Left renal cortex interstitium (tissue), 4 donors: ENCODE measurements at places on chromosomes 16 and 17.

DNA sequence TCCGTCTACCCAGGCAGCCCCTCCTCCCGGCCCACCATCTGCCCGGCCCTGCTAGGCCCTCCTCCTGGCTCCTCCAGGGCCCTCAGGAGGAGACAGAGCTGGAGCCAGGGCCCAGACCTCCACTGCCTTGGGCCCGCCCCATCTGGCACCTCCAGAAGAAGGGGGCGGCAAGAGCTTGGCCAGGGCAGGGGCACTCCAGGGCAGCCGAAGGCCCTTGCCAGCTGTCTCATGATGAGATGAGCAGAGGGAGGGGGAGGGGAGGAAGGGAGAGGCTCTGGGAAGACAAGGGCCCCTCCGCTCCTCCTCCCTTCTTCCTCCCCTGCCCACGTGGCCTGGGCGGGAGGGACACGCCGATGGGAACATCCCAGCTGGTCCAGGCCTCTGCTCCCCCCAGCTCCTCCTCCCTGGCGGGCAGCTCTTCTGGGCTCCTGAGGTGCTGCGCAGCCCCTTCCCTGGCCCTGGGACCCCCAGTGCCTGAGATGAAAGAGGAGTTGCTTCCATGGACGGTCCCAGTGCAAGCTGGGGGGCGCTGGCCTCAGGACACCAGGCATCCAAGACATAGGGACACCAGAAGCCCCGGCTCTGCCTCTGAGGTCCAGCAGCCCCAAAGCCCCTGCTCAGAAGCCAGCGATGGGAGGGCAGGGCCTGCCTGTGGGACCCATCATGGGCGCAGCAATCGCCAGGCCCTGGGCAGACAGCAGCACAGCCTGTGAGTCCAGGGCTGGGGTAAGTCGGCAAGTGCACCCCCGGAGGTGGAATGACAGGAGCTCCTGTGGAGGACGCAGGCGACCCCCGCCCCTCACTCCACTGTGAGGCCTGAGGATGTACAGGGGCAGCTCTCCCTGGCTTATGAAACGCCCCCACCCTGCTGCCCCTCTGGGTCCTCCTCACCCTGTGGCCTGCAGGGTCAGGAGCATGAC, 23.6 kb upstream of the ENPP7 start:
- DNase-seq, result peak; percentile 34

GRCh38 chr16:87165151-87165550, 152.0 kb downstream of the C16orf95 start:
- no peak for DNase-seq

DNA sequence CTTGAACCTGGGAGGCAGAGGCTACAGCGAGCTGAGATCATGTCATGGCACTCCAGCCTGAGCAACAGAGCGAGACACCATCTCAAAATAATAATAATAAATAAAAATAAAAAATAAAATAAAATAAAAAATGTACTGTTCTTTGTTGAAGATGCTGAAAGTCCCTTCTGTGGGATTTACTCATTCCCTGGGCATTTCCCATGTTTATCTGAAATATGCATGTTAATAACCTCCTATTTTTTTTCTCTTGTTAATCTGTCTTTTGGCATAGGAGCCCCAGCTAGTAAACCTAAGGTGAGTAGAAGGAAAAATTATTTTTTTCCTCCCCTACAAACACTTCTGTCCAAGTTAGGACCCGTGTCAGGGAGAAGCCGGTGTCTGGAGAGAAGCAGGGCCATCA, 34.4 kb downstream of the TMEM92 start:
- no peak for DNase-seq

GRCh38 chr16:66961065-66961744, at the start of gene CES3:
Gene CES3 (plus strand): TSS chr16:66961266. CDS start chr16:66961308, 42 bp downstream.
- DNase-seq, result no peak

DNA sequence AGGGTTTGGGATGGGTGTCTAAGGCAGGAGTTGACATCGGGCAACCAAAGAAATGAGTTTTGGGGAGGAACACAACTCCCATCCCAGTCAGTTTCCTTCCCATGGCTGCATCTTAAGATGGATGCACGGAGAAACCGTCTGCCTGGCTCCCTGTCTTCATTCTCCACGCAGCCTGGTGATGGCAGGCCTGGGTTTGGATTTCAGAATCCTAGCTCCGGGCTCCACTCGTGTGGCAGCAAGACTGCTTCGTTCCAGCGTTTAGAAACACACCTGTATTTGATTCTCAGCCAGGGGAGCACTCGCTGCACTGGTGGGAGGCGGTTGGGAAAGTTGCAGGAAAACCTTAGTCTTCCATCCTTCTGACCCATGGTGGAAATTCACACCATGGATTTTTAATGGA, 141.1 kb downstream of the RAB11FIP4 start:
- no peak for DNase-seq

- no peak for DNase-seq
Observed at GRCh38 chr17:45240905-45241327, 19.2 kb downstream of the FMNL1 start.
